GM19239 (cell line): ENCODE measurements at places on chromosomes 7 and 10.
A peak's percentile ranks its signal among the peaks of the same experiment; 100 is the strongest.

DNA sequence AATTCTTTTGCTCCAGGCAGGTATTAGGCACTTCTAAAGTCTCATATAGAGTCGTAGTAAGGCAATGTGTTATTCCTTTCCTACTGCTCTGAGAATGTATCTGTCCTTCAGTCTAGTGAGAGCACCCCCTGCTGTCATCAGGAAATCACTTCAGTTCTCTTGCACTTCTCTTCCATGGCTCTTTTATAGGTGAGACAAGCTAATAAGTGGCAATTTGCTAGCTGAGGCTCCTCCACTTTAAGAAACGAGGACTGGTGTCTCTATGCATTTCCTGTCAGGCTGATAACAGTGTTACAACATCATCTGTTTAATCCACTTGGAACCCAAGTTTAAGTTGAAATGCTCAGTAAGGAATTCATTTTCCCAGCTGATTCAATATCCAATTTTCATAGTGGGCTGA lies 350.6 kb downstream of the TFEC start:
- DNase-seq = no peak

- DNase-seq = no peak
These were observed 147.1 kb downstream of the MALRD1 start for GRCh38 chr10:19195698-19196097.

DNA sequence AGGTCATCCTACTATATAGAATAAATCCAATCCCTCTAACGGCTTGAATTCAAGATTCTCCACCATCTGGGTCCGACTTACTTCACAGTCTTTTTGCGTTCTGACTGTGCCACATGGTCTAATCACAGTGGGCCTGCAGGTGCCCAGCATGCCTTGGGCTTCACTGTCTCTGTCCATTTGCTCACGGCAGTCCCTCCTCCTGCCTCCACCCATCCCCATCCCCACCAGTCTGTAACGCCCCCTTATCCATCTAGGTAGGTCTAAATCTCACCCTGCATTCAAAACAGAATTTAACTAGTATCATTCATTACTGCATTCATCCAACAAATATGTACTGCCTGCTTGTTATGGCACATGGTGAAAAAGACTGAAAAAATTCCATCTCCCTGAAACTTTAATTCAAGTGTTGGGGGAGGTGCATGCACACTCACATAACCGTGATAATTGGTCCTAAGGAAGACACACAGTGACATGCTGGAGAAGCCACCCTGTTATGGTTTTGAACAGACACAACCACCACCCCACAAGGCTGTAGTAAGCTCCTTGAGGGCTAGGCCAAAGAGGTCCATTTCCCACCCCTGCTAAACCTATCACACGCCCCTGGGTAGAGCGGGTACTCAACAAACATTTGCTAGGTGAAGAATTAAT lies 24.2 kb downstream of the SORBS1 start:
- no peak for DNase-seq

DNA sequence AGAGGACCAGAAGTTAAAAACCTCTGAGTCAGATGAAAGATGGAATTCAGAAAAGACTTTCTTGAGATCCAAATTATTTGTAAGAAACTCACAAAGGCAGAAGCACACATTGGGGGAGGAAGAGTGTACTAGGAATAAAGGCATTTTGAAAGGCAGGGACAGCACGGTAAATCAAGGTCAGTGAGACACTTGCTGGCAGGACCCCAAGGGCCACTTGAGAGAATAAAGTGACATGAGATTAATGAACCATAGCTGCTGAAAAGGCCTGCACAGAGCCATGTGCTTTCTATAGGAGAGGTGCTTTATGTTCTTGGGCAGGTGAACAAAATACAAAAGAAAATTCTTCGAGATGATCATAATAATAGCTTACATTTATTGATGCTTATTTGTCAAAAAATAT lies 929.9 kb upstream of the MBL2 start:
- no peak for DNase-seq

DNA sequence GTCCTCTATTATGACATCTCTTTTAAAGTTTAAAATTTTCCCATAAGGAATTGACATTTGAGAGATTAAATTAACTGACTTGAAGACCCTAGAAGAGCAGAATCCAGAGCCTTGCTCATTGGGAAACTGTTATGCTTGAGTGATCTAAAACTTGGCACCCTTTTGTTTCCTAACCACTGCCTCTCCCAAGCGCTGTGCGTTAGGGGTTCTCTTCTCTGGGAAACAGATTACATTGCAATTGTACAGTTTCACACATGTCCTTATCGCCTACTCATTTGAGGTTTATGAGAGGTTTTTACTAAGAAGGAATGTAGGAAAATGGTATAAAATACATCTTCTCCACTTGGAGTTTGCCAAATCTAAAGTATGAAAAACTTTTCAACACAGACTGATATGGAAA lies 126.8 kb upstream of the AMPH start:
- no peak for DNase-seq

DNA sequence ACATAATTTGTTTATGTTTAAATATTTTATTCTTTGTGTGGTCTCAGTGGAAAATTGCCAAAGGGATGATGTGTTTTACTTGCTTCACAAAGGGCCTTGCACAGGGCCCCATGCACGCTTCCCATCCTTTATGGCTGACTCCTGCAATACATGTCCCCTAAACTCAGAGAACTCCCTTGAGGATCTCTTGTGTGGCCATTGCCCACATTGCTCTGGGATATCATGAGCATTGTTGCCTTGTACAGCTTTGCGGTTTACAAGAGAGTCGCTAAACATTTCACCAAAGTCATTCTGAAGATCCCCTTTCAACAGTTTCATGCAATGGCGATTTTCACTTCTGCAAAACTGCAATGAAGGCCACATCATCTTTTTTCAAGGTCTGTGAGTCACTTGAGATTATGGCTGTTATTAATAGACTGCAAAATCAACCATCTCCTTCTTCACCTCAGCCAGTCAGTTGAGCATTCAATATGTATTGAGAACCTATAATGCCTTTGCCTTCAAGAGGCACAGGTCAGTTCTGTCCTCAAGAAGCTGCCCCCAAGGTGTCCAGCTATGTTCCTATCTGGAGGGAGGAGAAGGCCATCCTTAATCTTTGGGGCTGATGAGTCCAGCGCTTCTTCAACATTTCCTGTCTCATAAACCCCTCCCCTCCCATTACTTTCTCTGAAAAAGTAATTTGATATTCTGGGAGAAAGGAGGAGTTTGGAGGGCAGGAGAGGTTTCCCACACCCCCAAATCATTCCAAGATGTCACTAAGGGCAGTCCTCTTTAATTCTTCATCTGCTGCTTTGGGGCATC lies 108.1 kb downstream of the CCDC71L start:
- DNase-seq = peak; percentile 45

- no peak for DNase-seq
These were observed 1.5 kb downstream of the GDF2 start for GRCh38 chr10:47323636-47324296.

DNA sequence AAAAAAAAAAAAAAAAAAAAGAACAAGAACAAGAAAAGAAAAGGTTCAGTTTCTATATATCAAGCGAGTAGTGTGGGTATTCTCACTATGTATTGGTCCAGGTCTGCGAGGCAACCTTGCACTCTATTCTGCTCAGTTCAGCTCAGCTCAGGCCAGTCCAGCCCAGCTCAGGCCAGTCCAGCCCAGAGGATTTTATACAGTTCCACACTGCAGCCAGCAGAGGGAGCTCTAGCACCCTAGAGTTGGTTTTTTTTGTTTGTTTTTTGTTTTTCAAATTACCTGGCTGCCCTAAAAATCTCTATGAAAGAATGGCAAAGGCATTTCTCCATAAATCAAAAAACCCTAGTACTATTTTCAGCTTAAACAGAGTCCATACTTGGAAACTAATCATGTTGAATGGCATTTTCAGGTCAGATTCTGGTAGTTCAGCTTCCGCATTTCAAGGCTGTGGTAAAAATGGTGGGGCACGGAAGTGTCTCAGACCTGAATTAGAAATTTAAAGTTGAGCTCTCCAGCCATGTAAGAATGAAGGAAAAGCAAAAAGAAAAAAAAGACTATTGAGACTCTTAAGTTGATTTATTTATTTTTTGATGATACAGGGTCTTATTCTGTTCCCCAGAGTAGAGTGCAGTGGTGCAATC lies 55.2 kb upstream of the GSDME start:
- DNase-seq = peak; percentile 35

- DNase-seq = no peak
These were observed 93.8 kb downstream of the GLRX3 start for GRCh38 chr10:130230036-130230435.

GRCh38 chr7:20825555-20825954 lies 38.9 kb upstream of the SP8 start:
- no peak for DNase-seq
